ENCODE measurements at places on chromosomes 12 and 14.
A peak's percentile ranks its signal among the peaks of the same experiment; 100 is the strongest.

DNA sequence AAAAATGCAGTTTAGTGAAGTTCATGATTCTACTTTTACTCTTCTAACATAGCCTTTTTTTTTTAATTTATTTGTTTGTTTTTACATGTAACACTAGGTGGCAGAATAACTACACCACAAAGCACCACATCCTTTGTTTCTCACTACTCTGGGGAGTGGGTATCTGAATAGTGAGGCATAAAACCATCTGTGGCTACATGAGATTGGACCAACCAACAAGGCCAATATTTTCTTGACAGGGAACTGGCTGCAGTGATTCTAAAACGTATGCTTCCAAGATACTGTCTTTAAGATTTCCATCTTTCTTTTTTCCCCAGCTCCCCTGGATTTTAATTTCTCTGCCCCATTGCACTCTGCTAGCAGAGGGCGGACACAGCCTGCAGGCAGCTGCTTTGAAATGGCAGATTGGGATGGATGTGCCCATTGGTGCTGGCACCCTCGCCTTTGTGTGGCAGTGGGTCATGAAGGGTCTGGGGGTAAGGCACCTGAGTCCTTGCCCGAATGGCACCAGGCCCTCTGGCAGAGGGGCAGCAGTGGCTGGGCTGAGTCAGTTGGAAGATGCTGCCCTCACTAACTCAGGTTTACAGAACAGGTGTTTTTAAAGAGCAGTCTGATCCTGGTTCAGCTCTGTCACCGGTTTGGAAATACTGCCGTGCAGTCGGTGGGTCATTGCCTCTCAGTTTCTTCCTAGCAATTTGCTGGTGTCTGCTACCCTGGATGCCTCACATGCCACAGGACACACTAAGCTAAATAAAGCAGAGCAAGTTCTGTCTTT, 429.1 kb downstream of the RAD51B start:
- no peak for DNase-seq

GRCh38 chr12:108468196-108468968, 46.7 kb upstream of the FICD start:
- DNase-seq: no peak

- peak; percentile 26 for DNase-seq
Measured at GRCh38 chr14:91244501-91244901, at the start of gene GPR68. Gene GPR68 (minus strand): TSS chr14:91244704. CDS start chr14:91235050, 9,654 bp downstream.

DNA sequence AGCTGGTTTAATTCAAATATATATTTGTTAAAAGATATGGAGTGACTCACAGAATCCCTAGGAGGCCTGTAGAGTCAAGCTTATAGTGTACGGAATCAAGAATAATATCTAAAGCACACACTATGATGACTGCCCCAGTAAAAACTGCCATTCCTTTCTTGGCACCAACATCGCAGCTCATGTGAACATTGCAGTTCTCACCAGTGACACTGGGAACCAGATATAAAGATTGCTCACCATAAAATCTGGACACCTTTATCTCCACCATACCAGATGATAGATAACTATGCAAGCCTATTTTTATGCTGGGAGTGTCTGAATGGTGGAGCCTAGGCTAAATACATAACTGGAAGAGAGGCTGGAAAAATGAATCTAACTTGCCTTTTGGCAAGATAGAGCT, 463.9 kb upstream of the TBX3 start:
- no peak for DNase-seq

- DNase-seq: no peak
Measured at GRCh38 chr14:72613231-72613974, 280.5 kb downstream of the DPF3 start.

Measured in CD4-positive, alpha-beta T cell (primary cell).